ENCODE measurements at places on chromosomes 11 and 22.

DNA sequence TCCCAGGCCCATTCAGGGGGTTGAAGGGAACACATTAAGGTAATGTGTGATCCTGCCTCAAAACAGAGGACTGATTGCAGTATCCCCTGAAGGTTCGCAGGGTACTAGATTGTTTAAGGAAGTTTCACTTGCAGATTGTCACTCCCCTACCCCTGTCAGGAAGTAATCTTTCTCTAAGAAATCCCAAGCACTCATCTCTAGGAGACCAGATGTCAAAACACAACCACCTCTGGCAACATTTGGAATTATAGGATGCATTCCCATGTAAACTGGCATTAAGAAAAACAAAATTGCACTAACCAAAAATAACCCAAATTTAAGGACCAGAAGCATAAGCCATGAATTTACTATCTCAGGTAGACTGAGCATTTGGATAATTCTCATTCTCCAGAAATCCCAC lies 1.6 kb downstream of the MRPL17 start:
- no peak for DNase-seq

GRCh38 chr11:12101318-12101717 lies 9.1 kb upstream of the MICAL2 start:
- no peak for DNase-seq

- DNase-seq = no peak
Observed at GRCh38 chr11:108897071-108897481, 232.2 kb downstream of the DDX10 start.

- DNase-seq = no peak
Observed at GRCh38 chr22:20648306-20648903, 125.5 kb upstream of the SERPIND1 start.

GRCh38 chr22:25953919-25954318 lies 211.9 kb downstream of the MYO18B start:
- DNase-seq = no peak

- DNase-seq = no peak
Observed at GRCh38 chr11:31414338-31414737, 44.7 kb downstream of the DNAJC24 start.

GRCh38 chr11:126344141-126345080 lies 11.1 kb upstream of the ST3GAL4 start:
- no peak for DNase-seq

DNA sequence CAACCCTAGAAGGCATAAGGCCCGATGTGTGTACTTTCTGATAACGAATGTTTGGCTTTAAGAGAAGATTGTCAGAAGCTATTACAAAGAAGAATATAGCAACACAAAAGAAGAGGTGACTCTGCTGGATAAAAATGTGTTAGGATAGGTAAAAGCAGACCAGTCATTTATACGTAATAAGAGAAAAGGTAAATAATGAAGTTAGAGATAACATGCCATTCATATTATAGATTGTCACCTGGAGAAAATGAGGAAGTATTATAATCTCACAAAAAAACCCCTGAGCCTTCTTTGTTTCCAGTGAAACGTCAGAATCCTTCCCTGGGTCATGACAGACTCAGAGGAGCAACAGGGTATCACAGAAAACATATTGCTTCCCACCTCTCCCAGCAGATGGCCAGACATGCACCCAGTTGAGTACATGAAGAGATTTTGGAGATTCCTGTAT lies 36.1 kb downstream of the PPFIA1 start:
- no peak for DNase-seq

DNA sequence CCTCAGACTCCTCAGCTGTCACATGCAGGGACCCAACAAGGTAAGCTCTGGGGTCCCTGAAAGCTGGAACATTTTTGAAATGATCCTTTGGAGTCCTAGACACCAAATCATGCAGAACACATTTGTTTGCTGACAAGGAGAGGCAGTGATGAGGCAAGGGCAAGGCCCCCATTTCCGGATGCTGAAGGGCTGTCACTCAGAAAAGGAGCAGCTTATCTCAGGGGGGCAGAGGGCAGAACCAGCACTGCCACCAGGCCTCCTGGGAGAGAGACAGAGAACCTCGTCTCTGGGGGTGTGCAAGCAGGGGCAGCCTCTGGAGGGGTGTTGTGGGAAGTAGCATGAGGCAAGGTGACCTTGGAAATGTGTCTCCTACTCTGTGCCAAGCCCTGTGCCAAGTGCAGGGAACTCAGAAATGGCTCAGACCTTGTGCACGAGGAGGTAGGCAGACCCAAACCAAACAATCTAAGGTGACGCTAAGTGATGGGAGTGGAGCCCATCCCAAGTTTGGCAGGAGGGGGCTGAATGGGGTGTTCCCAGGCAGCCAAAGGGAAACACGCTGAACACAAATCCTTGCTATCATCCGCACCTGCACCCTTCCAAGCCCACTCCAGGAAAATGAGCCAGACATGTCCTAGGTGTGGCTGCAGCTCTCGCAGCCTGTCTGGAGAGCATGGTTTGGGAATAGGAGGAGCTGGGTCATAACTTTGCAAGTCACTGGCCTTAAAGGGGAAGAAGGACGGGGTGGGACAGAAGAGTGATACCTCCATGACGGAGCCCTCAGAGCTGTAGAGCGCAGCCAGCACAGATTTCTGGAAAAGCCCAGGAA lies 94.2 kb downstream of the PDE2A start:
- no peak for DNase-seq

DNA sequence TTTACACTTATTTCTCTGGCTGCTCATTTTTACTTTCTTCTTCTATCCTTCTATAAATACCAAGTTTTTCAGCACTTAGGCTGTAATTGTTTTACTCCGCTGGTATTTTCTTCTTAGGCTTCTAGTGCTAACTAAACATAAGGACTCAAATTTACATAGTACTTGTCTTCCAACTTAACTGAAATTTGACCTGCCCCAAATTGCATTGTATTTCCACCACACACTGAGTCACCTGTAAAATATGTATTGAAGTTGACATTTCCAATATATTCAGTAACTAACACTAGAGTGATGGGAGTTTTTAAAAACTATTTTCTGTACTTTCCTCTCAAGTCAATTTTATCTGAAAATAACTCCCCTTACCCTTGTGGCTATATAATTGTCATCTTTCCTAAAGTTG lies 1794.1 kb upstream of the RAG2 start:
- DNase-seq = no peak

DNA sequence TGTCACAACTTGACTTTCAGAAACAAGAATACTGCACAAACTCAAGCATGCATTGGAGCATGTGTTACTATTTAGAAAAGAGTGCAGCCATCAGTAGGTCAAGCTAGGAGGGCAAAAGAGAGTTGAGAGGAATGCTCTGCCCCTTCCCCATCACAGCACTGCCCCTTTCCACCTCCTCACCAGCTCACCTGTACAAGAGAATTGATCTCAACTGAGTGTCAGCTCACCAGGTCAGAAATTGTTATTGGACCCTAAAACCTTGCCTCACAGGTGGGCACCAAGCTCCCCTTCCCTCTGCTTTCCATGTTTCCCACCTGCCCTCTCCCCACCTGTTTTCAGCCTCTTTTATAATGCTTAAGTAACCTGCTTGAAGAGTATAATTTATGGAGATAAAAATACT lies 48.8 kb downstream of the DKK3 start:
- DNase-seq = no peak

- no peak for DNase-seq
Observed at GRCh38 chr22:47329727-47330650, 567.5 kb downstream of the TBC1D22A start.

DNA sequence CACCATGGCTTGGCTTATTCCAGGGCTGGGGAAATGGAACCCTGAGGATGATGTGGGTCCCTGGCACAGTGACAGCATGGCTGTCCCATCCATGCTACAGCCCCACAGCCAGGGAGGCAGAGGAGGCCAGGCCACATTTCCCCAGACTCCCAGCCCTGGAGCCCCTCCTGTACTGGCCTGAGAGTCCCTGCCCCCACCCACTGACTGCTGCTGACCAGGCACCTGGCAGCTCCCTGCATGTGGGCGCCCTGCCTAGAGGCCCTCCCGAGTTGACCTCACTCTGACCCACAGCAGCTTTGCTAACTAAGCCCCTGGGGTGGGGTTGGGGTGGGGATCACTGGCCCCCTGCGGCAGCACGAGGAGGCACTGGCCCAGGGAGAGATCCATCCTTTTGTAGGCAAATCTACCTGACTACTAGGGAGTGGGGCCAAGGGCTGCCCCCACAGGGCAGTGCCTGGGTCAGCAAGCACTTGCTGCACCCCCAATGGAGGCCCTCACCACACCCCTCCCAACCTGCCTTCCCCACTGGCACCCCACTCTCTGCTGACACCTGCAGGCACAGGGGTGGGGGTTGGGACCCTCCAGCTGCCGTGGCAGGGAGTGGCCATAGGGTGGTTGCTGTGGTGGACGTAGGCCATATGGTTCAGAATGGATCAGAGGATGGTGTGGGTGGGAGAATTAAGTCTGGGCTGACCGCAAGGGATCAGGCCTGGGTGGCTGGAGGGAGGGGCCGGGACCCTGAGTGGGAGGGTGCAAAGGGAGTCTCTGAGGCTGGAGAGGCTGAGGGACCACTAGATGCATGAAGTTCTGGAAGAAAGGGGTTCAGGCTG lies 17.4 kb downstream of the ARVCF start:
- no peak for DNase-seq

DNA sequence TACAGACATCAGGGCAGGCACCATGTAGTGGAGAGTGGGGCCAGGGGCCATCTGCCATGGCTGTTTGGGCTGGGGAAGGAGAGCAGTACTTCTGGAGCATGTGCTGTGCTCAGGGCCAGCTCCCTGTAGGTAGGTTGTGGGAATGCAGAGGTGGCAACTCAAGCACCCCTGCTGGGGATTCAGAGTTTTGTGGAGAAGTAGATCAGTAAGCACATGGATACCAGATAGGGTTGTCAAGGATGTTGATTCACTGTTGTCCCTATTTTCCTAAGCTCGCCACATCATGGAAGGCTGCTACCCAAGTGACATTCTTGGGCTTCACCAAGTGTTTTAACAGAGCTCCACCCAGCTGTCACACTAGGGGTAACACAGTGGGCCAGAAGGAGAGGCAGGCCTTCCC lies 67.2 kb downstream of the BMAL1 start:
- no peak for DNase-seq

DNA sequence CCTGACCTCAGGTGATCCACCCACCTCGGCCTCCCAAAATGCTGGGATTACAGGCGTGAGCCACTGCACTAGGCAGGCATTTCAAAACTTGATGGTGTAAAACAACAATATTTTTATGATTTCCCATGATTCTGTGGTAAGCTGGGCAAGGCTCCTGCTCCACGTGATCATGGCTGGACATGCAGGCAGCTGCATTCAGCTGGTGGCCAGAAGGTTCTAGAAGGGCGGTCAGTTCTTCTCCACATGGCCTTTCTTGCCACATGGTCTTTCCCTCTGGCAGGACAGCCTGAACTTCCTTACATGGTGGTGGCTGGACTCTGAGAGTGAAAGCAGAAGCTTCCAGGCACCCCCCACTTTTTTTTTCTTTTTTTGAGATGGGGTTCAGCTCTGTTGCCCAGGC lies 9.9 kb upstream of the RASD2 start:
- no peak for DNase-seq

DNA sequence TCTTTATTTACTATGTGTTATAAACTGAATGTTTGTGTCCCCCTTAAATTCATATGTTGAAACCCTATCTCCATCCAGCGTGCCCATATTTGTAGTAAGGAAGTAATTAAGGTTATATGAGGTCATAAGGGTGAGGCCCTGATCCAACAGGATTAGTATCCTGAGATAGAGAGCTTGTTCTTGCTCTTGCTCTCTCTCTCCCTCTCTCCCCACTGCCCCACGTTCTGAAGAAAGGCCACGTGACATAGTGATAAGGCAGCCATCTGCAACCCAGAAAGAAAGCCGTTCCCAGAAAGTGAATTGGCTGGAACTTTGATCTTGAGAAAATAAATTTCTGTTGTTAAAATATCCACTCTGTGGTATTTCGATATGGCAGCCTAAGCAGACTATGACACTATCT lies 212.5 kb downstream of the SWAP70 start:
- DNase-seq = no peak

DNA sequence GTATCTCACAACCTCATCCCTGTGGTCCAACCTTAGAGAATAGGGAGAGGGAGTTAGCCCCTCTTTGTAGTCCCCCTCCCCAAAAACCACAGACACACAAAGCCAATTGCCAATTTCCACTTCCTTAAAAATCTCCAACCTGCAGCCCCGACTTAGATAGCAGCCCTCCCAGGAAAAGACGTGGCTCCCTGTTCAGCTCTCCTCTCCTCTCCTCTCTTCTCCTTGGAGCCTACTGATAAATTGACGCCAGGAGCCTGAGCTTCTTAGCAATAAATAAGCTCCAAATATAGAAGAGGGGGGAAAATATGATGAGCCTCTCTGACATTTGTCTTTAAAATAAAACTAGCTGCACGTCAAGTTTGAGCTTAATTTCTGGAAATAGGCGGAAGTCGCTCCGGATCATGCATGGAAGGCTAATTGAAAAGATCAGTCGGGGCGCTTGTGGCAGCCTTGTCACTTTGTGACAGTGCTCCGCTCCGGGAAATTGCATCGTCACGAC lies 7.3 kb downstream of the PAX6 start:
- no peak for DNase-seq
